H54 (cell line): ENCODE measurements at places on chromosomes 5 and 9.

DNA sequence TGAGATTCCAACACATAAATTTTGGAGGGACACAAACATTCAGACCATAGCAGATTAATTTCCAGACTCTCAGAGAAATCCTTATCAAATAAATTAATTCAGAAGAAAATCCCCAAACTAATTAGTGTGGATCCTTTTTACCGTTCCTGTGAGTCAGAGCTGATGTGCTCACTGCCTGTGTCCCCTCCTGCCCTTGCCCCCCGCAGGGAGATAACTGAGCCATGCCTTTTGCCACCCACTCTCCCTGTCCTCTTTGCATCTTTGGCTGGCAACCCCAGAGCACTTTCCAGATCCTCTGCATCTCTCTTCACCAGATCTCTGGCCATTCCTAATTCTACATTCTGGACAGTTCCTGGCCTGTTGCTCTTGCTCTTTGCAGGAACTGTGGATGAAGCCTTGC lies 135.4 kb upstream of the MAP1B start:
- no peak for DNase-seq

DNA sequence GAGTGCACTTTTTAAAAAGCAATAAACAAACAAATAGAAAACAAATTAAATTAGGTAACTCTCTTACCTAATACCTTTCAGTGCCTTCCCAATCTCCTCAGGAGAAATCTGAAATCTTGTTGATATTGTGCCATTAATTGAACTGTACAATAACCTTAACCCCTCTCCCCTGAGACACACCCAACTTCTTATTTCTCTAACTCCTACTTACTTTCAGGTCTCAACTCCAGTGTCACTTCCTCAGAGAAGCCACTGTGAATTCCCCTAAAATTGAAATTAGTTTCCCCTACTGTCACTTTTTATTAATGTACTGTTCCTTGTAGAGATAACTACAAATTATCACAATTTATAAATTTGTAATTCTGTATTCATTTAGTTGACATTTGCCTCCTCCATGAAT lies 295.3 kb upstream of the TNC start:
- DNase-seq, result no peak

GRCh38 chr5:144582066-144582465 lies 411.4 kb downstream of the KCTD16 start:
- no peak for DNase-seq

DNA sequence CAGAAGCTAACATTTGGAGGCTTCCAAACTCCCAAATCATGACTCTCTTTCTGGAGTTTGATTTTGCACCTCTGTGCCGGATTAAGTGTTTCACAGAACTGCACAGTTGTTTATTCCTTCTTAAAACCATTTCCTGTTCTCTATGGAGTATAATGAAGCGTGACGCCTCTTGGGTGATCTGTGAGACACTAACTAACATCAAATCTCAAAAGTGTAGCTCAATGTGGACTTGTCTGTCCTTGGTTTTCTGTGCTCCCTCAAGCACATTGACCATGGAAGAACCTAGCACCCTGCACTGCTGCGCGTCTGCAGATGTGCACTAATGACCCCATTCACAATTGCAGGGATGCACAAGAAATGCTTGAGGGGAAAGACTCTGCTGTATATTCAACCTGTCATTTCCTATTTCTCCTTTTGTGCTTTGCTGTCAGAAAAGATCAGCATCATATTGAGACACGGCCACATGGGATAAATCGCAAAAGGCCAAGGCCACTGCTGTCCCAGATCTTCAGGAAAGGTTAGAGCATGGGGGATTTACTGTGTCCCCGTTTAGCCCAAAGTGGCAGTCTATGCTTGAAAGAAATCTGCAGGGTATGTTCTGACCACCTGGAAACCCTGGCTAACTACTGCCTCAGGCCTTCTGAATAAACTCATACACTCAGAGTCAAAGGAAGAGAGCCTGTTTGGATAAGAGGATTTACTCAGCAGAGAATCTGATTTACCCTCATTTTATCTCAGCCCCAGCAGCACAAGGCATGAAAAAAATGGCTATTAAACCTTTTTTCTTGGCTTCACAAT lies 109.6 kb downstream of the BAAT start:
- DNase-seq, result no peak

DNA sequence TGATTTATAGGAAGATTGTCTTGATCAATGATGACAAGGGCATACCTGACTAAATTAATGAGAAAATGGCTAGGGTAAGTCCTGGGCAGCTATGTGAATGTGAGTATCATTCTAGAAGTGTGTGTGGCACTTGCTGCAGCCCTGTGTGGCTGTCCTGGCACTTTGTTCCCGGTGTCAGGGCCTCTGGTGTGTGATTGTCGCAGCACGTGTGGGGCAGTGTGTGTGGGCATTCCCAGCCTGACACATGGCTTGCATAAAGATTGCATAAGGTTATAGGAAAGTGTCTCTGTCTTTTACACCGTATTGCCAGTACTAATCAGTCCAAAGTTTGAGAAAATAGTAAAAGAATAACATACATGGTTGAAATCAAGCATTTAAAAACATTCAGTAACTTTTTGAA lies 74.4 kb downstream of the TRIO start:
- no peak for DNase-seq

- DNase-seq, result no peak
These were observed 266.8 kb downstream of the NDUFS4 start for GRCh38 chr5:53827211-53827651.

GRCh38 chr9:27540502-27540901 lies 10.9 kb upstream of the MOB3B start:
- no peak for DNase-seq

DNA sequence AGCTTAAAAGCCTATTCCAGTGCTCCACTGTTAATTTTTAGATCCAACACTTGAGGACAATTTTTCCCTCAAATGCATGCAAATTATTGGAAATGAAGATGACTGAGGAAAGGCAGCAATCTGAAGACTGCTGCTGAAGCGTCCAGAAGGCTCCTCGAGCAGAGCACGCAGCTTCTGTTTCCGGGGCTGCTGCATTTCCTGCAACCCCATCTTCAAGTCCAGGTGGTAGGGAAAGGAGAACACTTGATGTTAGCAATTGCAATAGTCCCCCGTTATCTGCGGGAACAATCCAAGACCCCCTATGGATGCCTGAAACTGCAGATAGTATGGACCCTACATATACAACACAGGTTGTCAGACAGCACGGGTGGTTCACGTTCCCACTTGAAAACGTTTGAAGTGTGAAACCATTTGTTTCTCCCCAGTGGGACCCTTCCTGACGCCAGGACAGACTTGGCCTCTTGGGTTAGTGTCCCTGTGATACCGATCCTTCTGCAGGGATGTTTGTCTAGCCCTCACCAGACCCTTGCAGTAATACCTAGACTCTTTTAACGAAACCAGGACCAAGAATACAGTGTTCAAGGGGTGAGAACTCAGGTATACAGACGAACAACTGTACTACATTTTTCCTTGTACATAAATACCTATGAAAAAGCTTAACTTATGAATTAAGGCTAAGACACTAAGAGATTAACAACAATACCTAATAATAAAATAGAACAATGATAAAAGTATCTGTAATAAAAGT lies 152.3 kb downstream of the HSD17B3 start:
- no peak for DNase-seq

DNA sequence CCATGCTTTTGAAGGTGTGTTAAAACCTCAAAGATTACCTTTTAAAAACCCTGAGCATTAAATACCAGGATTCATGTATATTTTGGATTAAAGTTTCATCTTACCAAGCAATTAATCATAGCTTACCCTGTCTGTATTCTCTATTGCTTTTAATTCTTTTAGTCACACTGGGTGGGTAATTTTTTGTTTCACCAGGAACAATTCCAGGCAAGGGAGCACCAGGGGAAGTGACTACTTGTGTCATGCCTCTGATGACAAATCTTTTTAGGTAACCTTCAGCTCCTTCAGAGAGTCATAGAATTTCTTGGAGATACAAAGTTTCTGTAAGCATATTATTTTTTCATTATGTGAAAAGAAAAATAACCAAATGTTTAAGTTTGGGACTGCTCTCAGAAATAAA lies 33.4 kb upstream of the ANXA1 start:
- DNase-seq, result no peak

- DNase-seq, result no peak
These were observed 65.4 kb downstream of the PSMB7 start for GRCh38 chr9:124349675-124350493.

DNA sequence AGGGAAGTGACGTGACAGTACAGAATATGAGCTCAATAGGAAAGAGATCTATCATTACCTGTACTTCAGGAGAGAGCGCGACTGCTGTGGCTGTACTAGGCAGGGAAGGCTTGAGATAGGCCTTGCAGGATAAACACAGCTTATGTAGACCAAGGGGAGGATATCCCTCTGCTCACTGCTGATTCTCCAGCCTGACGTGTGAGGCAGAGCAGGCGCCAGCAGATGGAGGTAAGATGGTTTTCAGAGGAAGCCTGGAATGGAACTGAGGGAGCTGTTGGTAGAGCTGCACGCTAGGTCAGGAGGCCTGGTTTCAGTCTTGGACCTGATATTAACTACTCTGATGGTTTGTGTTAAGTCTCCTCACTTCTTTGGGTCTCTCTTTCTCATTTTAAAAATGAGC lies 291.4 kb downstream of the YTHDC2 start:
- no peak for DNase-seq

- no peak for DNase-seq
These were observed 910.0 kb upstream of the WWC1 start for GRCh38 chr5:167381457-167381856.

DNA sequence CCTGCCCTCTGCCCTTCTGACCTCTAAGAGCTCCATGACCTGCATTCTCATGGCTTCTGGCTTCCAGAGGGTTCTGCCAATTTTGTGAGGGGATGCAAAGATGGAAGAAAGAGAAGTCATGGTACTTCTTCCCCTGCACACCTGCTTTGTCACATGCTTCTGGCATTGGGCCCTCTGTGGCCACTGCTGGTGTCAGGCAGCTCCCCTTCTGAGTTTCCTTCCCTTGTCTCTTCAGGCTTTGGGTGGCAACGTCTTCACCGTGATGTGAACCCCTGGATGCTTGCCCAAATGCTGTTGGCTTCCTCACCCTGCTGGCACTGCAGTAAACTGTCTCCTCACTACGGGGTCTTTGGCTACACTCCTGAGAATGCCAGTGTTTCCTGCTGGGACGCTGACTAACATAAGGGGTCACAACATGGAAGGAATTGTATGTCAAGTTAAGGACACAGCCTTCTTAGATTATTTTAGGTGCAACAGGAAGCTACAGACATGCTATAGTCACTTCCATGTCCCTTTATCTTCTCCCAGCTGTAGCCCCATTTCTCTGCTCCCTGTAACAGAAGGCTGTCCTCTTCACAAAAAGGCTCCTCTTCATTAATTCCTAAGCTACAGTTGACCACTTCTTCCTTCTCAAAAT lies 8.9 kb upstream of the CLINT1 start:
- no peak for DNase-seq

DNA sequence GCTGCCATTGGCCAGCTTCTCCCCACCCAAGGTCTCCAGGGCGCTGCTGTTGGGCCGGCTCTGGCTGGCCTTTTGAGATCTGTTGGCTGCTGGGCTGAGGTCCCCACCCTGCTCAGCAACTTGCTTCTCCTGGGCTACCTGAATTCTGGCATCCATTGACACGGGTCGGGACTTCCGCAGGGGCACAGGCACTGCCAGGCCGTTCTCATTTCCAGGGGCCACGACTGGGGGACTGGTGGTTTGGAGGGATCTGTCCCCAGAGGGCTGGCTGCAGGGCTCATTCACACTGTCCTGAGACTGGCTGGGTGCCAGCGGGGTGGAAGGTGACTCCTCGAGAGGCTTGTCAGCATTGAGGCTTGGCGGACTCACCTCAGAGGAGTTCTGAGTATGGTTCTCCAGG lies 87.1 kb upstream of the FBXW11 start:
- DNase-seq, result no peak

DNA sequence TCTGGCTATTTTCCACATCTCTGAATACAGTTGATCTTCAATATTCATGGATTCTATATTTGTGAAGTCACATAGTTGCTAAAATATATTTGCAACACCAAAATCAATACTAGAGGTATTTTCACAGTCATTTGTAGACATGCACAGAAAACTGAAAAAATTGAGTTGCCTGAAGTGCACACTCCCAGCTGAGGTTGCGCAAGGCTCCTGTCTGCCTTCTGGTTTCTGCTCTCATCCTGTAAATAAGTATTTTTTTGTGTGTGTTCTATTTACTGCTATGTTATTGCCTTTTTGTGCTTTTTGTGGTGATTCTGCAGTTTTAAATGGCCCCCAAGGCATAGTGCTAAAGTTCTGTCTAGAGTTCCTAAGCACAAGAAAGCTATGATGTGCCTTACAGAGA lies 371.1 kb upstream of the GRAMD2B start:
- no peak for DNase-seq

DNA sequence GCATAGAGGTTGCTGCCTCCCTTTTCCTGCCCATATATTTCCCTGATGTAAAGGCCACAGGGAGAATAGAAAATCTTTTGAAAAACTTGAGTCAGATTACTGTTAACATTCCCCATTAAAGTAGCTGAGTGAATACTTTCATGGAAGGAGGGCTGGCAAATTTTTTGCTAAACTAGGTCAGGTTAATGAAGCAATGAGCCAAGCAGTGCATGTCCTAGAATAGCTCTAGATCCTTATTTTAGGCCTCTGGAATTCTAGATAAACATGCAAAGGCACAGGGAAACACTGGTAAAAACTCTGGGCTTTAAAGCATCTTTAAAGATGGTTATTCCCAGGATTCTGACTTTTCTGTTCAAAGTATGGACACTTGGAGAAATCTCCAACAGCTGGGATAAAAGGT lies 27.9 kb downstream of the TTC1 start:
- DNase-seq, result no peak

GRCh38 chr5:138874771-138875551 lies at the start of gene LRRTM2:
LRRTM2 (minus strand) TSS chr5:138875335; CDS start chr5:138874911, 424 bp downstream.
- DNase-seq, result peak; percentile 31

DNA sequence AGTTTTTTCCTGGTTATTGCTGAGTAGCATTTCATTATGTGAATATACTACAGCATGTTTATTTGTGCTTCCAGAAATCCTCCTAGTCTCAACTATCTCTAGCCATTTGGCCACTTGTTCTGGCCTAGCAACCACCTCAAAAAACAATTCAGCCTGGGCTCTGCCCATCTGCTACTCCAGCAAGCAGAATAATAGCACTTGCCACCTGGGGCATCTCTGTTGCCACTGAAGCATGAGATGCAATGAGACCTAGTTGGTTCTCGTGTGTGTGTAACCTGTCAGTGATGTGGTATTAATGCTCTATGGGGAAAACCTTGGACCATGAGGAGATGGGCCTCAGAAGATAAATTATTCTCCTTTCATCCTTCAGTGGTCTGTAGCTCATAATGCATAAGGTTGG lies 129.5 kb downstream of the RNF180 start:
- DNase-seq, result no peak

GRCh38 chr5:56264417-56265025 lies 31.4 kb upstream of the ANKRD55 start:
- DNase-seq, result peak; percentile 32
